ENCODE measurements at places on chromosomes 13 and 19.

DNA sequence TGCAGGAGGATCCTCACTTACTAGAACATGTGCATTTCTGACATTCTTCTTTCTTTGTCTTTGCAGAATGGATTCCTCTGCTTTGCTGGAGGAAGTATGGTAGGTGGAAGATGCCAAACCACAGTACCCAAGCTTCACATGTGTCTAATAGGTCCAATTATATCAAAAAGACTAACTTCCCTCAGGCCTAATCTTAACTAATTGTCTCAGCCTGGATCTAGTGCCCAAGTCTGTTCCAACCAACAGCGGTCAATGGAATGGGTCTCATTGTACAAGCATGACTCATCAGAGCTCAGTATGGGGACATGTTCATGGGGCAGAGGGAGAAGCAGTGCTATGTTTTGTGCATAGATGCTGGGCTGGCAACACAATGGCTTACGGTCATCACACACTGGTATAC lies 81.6 kb upstream of the CSNK1A1L start:
- DNase-seq = no peak

DNA sequence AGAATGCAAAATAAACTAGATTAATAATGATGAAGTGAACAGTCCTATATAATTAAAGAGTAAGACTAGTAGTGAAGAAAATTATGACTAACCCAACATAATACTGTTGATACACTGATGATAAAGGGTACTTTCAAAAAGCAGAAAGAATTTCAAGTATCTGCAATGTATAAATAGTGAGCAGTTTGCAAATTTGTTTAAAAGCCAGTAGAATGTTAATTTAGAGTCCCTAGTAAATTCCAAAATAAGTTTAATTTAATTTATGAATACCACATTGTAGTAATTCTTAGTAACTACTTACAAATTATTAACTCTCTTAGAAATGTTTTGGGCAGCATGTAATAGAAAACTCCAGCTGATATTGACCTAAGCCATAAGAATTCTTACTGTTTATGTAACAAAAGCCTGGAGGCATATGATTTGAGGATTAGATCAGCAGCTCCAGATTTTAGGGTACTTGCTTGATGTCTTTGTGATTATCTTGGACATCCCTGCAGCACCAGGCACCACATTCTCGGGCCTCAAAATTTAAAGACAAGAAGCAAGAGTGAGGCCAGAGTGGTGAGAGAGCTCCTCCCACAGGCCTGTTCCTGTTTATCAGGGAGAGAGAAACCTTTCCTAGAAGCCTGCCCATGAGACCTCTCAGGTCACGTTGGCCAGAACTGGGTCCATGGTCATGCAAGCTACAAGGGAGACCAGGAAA lies 67.6 kb upstream of the TDRD3 start:
- no peak for DNase-seq

DNA sequence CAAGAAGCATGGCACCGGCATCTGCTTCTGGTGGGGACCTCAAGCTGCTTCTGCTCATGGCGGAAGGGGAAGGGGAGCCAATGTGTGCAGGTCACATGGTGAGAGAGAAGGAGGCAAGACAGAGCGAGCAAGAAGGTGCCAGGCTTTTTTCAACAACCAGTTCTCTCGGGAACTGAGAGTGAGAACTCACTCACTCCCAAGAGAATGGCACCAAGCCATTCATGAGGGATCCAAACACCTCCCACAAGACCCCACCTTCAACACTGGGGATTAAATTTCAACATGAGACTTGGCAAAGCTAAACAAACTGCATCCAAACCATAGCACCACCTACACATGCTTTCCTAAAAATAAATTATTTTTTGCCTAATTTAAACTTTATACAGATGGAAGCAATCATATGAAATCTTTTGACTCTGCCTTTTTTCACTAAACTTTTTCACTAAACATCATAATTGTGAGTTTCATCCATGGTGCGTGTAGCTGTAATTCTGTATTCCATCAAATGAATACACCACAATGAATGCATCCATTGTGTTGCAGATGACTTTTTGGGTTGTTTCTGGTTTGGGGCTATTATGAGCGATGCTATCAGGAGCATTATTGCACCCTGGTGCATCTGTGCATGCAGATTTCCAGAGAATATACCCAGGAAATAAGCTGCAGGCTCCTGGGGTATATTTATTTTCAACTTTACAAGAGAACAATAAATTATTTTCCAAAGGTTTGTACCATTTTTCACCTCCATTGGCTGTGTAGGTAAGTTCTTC lies 14.6 kb upstream of the IPO5 start:
- no peak for DNase-seq

DNA sequence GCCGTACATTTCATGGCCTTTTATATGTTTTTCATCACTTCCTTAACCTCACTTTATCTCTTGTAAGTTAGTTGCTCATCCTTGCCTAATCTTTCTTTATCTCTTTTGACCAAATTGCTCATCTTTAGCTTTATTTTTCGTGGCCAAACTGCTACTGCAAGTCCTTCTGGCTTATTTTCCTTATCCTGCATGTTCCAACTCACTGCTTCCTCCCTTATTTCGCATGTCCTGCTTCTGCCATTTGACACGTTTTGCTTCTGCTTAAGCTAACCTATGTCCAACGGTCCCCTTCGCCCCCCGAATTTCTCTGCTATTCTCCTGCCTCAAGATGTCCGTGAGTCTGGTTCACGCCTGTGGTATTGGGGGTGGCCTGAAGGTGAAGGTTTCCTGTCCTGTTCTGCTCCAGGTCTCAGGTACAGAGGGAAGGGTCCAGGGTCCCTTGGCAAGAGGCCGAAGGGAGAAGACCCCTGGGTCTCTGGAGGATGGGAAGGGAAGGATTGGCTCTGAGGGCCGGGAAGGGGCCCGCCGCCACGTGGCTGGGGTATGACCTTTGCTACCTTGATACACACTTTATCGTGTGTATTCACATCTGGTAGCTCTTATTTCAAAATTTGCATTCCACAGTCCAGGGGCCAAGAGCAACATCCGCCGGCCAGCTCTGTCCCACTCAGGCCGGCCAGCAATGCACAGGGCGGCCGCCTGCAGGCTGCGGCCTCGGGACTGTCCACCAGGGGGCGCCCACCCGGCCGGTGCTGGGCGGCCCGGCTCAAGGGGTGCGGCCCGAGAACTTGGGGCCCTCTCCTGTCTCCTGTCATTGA lies 2.9 kb upstream of the C19orf85 start:
- peak; percentile 60 for DNase-seq

DNA sequence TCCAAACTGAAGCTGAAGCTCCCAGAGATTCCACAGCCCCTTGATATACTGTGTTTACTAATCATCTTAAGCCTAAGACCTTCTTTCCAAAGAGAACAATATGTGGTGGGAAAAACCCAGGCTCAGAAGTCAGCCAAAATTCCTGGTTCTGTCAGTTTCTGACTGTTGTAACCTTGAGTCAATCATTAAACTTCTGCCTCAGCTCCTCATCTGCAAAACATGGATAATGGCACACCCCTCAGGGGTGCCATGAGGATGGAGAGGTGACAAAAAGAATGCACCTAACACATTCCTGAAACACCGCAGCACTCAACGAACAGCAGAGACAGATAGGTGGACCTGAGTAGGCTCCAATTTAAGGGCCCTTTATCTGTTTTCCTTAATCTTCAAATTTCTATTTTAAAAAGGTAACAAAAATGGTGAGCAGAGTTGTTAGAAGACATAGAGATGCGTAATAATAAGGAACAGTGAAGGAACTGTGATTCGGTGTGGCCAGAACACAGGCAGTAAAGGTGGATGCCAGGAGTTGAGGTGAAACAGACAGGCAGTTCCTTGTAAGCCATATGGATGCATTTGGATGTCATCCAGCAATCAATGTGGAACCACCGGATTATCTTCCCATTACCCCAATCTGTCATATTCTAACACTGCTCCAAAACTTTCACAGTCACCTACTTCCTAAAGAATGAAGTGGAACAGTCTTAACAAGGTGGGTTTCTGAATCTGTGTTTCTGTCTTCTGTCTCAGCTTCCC lies 56.6 kb upstream of the DOCK9 start:
- DNase-seq = no peak

DNA sequence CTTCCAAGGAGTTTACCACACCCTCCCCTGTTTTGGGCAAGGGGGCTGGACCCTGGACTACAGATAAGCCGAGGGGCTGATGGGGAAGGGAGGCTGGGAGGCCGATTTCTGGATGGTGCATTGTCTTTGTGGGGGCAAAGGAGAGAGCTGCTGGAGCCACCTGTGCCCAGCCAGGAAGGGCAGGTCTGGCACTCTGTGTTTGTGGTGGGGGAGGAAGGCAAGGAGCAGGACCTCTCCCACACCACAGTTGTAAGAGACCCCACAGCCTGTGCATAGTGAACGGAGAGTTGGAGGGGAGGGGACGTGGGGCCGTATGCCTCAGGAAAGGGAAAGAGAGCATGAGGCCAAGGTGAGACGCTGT lies 16.0 kb upstream of the PRR19 start:
- no peak for DNase-seq

DNA sequence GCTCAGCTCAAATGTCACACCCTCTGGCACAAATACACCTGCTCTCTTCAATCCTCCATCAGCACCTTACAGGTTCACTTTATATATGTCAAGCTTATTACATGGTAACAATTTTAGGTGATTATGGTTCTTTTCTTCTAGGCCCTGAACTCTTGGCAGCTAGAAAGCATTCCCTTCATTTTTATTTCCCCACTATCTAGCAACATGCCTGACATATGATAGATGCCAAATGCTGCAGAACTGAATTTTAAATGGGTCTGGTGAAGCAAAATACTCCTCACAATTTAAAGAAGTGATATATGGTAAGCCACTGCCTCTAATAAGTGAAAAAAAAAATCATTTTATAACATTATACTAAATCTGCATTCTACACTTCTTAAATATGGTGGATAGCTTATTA lies 95.2 kb downstream of the USP12 start:
- DNase-seq = no peak

- DNase-seq = no peak
Observed at GRCh38 chr13:49308921-49309408, 61.2 kb downstream of the CDADC1 start.

DNA sequence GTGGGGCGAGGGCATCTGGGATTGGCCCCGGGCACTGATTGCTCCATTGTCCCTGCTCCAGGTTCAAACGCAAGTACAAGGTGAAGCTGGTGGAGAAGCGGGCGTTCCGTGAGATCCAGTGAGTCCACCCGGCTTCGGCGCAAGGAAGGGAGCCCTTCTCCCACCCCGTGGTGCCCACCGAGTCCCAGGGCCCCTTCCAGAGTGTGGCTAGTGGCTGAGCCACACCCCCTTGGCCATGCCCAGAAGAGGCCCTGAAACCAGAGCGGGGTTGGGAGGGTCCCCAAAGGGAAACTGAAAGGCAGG lies 11.2 kb downstream of the NOP53 start:
- DNase-seq = no peak

DNA sequence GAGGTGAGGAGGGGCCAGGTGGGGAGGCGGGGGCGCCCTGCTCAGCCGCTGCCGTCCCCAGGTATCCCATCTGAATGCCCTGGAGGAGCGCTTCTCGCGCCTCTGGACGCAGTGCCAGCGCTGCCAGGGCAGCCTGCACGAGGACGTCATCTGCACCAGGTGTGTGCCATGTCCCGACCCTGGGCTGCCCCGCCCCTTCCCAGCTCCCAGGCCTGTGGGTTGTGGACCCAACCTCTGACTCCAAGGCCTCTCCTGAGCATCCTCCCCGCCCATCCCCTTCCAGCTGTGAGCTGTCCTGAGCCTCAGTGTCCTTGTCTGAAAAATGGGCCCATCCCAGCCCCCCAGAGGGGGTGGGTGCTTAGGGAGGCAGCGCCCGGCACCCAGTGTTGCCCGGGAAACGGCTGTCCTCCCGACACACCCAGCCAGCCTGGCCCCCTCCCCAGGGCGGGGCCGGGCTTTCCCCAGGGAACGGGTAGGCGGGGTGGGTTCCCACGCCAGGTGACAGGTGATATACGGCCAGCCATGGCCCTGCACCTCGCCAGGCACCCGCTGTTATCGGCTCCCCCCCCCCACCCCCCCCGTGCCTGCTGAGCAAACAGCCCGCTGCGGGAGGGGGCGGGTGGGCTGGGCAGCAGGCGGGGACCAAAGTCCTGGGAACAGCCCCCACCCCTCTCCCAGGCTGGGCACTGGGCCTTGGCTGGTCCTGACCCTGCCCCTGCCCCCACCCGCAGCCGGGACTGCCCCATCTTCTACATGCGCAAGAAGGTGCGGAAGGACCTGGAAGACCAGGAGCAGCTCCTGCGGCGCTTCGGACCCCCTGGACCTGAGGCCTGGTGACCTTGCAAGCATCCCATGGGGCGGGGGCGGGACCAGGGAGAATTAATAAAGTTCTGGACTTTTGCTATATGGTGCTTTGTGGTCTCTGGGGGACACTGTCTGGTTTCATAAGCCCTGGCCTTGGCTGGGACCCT lies 1.3 kb upstream of the SPIB start:
- DNase-seq = no peak

- DNase-seq = no peak
Observed at GRCh38 chr13:84339456-84339855, 457.2 kb upstream of the SLITRK1 start.

- no peak for DNase-seq
Observed at GRCh38 chr19:16366433-16367260, 42.0 kb downstream of the KLF2 start.

GRCh38 chr19:2048959-2049740 lies 1.9 kb downstream of the MKNK2 start:
- DNase-seq = no peak

DNA sequence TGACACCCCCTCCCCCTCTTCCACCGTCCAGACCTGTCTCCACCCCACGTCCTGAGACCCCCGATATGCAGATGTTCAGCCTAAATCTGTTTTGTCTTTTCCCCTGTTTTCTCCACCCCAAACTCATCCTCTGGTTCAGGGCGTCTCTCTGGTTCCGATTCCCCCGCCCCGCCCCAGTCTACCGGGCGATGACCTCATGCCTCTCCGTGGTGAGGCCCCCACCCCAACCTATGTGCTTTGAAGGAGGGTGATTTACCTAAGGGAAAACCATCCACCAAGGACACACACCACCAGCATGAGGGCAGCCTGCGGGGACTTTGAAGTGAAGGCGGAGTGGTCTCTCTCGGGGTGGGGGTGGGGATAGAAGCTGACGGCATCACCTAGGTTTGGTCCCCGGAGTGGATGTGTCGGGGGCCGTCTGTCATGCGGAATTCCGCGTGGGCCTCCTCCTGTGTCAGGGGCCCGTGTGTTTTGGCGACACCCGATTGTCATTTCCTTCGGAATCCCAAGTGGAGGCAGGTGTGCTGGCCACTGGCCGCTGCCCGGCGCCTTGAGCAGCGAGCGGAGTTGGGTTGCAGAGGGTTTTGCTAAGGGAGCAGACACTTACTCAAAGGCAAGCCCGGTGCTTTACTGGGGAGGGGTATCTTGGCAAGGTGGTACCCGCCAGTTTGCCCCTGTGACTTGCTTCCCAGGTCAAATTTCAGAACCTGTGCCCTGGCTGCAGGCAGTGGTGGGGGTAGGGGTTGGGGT lies 1.4 kb downstream of the FZR1 start:
- no peak for DNase-seq

GRCh38 chr19:20279516-20279915 lies 112.5 kb downstream of the ZNF486 start:
- DNase-seq = no peak

All from activated CD4-positive, CD25-positive, alpha-beta regulatory T cell (primary cell).